Ascending aorta (tissue), 2 donors: ENCODE measurements at places on chromosomes 11 and 22.

- no peak for DNase-seq
Observed at GRCh38 chr22:49148895-49149418, 678.7 kb downstream of the BRD1 start.

DNA sequence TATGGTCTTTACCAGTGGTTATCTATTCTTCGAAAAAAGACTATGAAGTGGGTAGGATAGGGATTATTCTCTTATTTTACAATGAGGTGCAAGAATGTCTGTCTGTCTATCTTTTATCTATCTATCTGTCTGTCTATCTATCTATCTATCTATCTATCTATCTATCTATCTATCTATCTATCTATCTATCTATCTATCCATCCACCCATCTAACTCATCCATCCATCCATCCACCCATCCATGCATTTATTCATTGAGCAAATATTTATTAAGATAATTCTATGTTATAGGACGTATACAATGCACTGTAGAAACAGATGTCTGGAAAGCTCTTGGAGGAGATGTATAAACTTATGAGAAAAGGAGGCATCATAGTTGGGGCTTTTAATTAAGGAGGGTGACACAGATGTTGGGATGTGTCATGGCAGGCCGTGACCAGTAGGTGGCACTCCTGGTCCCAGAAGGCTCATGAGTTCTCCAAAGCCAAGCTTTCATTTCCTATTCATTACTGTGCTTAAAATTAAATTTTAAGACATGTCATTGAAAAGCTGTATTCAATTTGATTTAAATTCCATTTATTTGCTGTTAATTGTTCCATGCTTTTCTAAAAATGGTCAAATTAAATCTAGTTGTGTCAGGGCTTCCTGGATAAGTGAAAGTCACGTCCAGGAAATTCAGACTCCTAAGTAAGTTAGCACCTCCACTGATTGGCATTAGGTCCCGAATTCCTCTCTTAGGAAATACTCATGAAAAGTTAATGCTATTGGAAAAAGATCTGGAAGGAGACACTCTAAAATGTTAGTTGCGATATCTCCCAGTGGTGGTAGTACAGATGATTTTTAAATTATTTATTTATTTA lies 19.0 kb upstream of the E2F8 start:
- DNase-seq = no peak

DNA sequence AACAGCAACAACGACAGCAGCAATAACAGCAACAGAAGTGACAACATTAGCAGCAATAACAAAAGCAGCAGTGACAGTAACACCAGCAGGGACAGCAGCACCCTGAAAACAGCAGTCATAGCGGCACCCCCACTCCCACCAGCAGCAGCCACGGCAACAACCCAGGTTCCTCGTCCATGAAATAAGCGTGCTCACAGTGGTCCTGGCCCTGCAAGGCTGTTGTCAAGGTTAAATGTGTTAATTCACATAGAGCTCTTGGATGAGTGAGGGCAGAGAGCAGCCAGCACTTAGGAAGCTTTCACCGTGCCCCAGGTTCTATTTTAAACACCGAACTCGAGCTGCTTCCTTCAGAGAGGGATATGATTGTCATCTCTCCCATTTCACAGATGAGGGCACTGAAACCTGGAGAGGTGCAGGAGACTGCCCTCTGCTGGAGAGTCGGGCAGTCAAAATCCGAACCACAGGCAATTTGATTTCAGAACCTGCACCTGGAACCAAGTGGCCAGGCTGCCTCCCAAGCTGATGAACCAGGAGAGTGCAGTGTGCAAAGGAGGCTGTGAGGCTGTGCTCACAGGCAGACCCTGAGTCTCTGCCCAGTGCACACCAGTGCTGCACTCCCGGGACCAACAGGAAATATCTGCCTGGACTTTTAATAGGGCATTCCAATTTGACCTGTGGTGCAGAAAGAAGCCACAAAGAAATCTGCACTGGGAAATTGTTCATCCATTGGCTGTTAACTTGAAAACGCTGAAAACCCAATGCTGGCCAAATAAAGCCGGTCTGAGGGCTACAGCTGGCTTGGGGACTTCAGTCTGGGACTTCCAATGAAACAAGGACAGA lies 22.9 kb upstream of the FGF3 start:
- DNase-seq = no peak

DNA sequence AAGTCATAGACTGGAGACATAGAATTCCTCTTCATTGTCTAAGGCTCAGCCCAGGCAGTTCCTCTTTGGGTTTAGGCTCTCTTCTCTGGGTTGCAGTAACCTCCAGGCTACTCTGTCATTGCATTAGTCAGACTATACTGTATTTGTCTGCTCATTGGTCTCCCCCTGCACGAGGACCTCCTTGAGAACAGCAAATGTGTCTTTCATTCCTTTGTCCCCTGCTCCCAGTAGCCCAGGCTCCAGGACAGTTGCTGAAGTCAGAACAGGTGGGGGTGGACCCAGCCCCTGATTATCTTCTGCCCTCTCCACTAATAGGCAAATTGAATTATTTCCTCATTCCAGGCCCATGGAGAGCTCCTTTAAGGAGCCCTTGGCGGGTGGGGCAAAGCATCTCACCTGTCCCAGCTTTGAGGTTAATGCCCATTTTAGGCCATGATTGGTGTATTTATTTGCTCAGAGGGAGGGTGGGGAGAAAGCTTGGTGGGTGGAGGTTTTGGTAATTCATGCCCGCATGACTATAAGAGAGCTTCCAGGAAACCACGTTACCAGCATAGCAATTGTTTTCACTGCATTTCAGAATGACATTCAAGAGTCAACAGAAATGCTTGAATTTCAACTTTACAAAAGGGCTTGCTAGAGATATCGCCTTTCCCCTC lies 40.9 kb downstream of the NAV2 start:
- no peak for DNase-seq

GRCh38 chr22:44360668-44361381 lies 48.1 kb upstream of the SHISAL1 start:
- peak; percentile 96 for DNase-seq

- no peak for DNase-seq
Observed at GRCh38 chr22:39214006-39214382, 30.8 kb downstream of the PDGFB start.

DNA sequence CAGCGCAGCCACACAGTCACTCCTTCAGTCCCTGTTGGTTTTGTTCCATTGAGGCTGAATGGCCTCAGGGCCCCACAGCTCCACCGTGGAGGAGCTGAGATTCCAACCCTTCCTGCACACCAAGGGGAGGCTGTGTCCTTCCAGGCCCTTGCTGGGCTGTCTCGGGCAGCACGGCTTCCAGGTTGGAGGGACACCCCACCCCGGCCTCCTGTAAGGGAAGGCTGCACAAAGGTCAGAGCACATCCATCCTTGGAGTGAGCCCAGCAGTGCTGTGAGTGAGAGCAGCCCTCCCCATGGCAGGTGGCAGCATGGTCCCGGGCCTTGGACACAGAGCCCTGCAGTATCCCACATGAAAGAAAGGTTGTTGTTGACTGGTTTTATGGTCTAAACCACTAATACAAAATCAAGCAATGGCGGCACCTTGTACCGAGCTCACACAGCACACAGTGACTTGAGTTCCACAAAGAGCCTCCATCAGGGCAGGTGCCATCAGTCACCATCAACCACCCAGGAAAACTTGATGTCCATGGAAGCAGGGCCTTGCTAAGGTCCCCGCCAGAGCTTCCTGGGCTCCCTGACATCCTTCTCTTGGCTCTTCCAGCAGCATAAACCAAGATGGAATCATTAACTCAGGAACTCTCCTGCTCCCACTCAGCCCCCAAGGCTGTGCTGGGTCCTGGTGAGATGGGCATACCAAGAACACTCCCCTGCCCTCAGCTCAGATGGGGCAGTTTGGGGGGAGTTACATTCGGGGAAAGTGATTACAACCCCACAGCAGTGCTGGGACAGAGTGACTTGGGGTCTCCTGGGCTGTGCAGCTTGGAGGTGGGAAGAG lies 1500.4 kb downstream of the TBC1D22A start:
- no peak for DNase-seq

- DNase-seq = no peak
Observed at GRCh38 chr11:1453611-1454034, 33.0 kb downstream of the MOB2 start.

- DNase-seq = no peak
Observed at GRCh38 chr11:75323609-75324008, 27.9 kb downstream of the ARRB1 start.

- DNase-seq = no peak
Observed at GRCh38 chr11:93741882-93742226, 382 bp downstream of the C11orf54 start.

DNA sequence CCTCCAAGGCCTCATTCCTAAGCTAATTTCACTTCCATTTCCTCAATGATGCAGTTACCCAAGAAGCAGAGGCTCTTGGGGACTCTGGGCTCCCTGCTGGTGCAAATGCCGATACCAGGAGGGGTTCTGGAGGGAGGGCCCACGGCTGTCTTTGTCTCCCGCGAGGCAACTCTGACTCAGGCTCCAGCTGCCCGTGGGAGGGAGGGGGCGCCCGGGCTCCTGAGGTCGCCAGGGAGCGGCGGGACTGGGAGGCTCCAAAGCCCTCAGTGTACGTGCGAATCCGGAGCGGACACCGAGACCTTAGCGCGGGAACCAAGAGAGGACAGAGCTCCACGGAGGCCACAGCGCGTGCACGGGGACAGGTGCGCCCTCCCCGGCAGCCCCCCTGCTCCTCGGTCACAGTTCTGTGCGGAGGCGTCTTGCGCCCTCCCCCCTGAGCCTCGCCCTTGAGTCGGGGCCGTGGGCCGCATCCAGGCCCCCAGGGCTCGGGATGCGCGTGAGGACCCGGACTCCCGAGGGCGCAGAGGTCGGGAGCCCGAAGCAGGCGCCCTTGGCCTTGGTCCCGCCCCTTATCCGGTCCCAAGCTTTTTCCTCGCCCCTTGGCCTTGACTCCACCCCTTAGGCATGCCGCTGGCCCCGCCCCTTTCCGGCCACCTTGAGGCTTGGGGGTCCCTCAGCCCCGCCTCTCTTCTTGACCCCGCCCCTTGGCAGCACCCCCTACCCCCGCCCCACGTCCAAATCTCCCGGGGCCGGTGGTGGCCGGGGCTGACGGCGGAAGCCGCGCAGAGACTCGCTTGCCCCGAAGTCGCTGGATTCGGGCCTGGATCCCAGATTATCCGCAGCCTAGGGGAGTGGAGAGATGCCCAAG lies 4.7 kb upstream of the SHISA8 start:
- DNase-seq = no peak

GRCh38 chr11:14269692-14270573 lies 89.0 kb downstream of the RRAS2 start:
- no peak for DNase-seq

GRCh38 chr11:44286268-44286880 lies 23.6 kb downstream of the ALX4 start:
- no peak for DNase-seq
